Stimulated activated CD4-positive, alpha-beta T cell treated with anti-CD3 and anti-CD28 coated beads, Interleukin-1b, Interleukin-23, amount 100 ng/mL, for 1 hour (primary cell): ENCODE measurements at places on chromosomes 5 and 9.

- no peak for DNase-seq
These were observed 63.9 kb downstream of the C9orf152 start for GRCh38 chr9:110143950-110144545.

- no peak for DNase-seq
These were observed 72.2 kb downstream of the ATG10 start for GRCh38 chr5:82044010-82044409.

DNA sequence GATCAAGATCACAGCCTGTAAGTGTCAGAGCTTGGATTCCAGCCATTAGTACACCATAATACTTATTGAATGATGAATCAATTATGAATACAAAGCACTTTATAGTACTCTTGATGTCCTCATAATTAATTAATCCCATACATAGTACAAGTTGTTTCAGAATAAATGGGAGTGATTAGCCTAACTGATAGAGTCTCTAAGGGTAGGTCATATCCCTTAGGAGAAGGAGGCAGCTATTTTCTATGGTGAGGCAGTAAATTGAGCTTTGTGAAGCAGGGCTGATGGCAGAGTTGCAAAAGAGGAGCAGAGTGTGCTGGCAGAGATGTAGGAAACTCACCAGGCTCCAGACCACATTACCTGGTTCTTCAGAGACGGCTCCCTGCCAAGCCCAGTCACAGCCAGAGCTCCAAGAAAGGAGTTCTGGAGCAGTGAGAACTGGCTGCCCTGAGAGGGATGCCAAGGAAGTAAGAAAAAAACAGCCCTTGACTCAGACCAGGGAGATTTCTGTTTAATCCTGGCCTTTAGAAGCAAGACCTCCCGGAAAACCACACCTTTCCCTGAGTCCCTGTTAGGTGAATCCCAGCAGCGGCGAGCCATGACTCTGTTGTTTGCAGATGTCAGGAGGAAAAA lies 112.9 kb downstream of the SH3TC2 start:
- DNase-seq = no peak

GRCh38 chr5:96316017-96316416 lies 117.0 kb downstream of the PCSK1 start:
- no peak for DNase-seq
